Activated CD4-positive, alpha-beta memory T cell treated with anti-CD3 and anti-CD28 coated beads for 36 hours (primary cell): ENCODE measurements at places on chromosomes 11 and 22.

- DNase-seq = no peak
Observed at GRCh38 chr11:112630496-112630895, 330.7 kb upstream of the NCAM1 start.

- peak; percentile 64 for DNase-seq
Observed at GRCh38 chr11:4181782-4182721, 87.5 kb downstream of the RRM1 start.

GRCh38 chr22:19746726-19747125 lies 13.9 kb upstream of the TBX1 start:
- no peak for DNase-seq

DNA sequence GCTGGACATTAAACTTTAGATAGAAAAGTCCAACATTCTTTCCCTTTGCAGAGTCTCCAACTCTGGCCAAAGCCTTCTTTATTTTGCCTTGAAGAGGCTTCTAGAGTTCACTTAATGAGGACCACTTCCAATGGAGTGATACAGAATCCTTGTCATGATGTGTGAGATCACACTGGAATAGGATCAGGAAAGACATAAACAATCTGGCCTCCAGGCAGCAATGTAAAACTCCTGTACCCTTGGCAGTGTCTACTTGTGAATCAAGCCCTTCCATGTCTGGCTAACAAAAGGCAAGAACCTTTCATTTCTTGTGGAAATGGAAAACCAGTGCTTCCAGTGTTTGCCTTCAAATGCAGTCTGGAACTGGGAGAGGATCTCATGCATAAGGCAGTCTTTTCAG lies 56.5 kb upstream of the FIBIN start:
- no peak for DNase-seq

- peak; percentile 68 for DNase-seq
Observed at GRCh38 chr11:6402061-6402470, 11.8 kb downstream of the SMPD1 start.

DNA sequence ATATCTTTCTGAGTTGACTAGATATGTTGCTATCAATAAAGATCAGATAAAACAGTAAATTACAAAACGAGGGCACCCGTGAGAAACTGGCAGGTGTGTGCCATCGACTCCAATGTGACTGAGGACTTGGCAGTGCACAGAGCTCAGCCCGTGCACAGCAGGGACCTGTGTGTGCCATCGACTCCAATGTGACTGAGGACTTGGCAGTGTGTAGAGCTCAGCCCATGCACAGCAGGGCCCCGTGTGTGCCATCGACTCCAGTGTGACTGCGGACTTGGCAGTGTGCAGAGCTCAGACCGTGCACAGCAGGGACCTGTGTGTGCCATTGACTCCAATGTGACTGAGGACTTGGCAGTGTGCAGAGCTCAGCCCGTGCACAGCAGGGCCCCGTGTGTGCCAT lies 347.2 kb upstream of the B3GAT1 start:
- DNase-seq = no peak

GRCh38 chr11:119785131-119785530 lies 56.1 kb upstream of the NECTIN1 start:
- no peak for DNase-seq

GRCh38 chr11:63920126-63920938 lies 3.4 kb upstream of the RCOR2 start:
- DNase-seq = no peak

DNA sequence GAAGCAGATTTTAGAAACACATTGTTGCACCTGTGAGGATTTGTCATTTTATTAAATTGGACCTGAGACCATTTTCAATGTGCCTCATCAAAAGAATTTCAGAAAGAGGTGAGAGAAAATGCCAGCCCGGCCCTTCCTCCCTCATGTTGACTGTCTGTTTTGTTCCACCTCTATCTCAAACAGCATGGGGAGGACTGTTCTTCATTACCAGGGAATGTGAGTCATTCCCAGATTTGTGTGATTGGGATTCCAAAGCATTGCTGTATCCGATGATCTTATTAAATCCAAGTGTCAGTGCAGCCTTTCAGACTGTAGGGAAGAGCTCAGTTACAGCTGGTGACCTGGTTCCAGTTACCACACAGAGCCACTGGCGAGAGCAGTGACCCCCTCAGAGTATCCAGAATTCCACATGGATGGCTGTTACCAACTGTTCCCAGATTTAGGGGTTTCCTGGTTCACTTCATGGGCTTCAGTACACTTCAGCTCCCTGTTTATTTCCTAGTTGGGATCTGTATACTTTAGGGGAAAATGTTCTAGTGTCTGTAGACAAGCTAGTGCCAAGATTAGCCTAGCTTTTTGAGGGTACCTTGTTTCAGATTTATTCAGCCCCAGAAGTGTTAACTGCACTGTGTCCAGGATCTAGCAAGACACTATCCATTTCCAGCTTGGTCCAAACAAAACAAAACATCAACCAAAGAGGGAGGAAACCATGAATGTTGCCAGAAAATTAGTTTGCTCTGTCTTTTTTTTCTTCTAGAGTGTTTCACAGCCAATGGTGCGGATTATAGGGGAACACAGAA lies 20.9 kb downstream of the KREMEN1 start:
- DNase-seq = no peak

DNA sequence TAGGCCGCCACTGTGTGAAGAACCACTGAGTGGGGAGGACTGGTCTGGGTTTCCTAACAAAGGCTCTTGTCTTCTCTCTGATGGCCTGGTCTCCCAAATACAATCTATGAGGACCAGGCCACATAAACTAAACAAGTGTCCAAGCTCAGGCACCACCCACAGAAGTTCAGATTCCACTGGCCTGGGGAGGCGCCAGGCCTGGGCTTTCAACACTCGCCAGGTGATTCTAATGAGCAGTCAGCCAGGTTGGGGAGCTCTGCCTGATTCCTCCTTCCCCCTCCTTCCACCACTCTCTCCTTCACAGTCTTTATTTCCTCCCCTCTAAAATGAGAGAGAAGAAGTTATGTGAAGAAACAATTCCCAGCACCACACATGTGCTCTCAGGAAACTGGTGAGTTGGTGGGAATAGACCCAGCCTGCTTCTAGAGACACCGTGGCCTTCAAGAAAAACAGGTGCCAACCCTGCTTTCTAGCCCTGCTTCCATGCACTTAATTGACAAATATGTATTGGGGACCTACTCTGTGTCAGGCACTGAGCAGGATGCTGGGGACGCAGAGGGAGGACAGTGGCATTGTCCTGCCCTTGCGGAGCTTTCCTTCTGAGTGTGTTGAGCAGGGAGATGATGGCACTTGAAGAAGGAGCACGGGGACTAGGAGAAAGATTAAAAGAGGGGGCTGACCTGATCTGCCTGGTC lies 242.5 kb downstream of the TENM4 start:
- DNase-seq = no peak

- DNase-seq = no peak
Observed at GRCh38 chr11:58506935-58507334, 970 bp downstream of the OR5B21 start.

DNA sequence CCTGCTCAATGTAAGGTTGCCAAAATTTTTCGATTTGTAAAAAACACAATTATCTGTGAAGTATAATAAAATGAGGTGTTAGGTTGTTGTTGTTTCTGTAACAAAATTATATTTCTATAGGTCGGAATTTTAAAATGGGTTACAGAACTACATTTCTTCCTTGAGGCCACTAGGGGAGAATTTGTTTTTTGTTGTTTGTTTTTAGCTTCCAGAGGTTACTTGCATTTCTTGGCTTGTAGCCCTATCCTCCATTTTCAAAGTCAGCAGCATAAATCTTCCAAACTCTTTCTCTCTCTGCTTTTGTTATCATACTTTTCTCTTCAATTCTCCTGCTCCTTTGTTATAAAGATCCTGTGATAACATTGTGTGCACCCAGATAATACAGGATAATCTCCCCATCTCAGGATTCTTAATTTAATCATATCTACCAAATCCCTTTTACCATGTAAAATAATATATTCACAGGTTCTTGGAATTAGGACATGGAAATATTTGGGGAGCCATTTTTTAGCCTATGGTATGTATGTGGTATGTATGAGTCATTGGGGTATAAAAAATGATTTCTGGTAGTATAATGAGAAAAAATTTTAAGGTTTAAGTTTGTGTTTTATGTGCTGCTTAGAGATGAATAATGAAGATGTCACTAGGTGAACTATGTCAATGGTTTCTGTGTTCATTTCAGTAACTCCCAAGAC lies 9.4 kb upstream of the PATL1 start:
- DNase-seq = no peak

GRCh38 chr11:19328586-19329311 lies 88.0 kb upstream of the E2F8 start:
- no peak for DNase-seq

- DNase-seq = no peak
Observed at GRCh38 chr11:13280092-13280722, 2.6 kb downstream of the BMAL1 start.

DNA sequence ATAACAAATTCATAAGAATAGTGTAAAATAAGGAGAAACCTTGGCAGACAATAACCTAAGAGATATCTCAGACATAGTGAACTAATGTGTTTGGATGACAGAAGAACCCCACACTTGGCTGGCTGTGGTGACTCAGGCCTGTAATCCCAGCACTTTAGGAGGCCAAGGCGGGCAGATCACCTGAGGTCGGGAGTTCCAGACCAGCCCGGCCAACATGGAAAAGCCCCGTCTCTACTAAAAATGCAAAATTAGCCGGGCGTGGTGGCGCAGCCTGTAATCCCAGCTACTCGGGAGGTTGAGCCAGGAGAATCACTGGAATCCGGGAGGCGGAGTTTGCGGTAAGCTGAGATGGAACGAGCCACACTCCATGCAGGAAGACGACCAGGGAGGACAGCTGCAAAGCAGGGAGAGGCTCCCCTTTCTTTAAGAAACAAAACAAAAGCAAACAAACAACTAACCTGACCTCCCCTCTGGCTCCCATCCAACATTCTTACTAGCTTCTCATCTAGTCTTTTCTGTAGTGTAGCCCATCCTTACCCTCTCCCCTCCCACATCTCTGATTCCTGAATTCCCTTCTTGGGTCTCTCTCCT lies 84.2 kb downstream of the ZNF280B start:
- DNase-seq = no peak

- no peak for DNase-seq
Observed at GRCh38 chr11:637593-638521, 788 bp downstream of the DRD4 start.

DNA sequence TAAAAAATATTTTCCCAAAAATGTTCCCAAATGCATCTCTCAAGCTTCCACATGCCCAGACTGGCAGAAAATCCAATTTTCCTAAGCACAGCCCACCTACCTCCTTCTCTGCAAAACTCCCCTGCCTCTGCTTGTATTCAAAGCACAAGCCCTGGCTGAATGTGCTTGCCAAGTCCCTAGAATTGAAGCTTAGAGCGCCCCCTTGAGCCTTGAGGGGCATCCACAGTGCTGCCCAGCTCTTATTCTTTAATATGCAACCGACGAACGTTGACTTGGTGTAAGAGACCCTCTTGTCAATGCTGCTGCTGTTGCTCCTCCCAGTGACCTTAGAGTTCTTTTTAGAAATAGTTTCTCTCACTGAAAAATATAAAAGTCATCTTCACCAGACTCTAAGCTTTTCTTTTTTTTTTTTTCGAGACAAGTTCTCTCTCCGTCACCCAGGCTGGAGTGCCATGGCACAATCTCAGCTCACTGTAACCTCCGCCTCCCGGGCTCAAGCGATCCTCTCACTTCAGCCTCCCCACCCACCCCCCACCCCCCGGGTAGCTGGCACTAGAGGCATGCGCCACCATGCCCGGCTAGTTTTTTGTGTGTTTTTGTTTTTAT lies 63.5 kb upstream of the CAPRIN1 start:
- peak; percentile 73 for DNase-seq

DNA sequence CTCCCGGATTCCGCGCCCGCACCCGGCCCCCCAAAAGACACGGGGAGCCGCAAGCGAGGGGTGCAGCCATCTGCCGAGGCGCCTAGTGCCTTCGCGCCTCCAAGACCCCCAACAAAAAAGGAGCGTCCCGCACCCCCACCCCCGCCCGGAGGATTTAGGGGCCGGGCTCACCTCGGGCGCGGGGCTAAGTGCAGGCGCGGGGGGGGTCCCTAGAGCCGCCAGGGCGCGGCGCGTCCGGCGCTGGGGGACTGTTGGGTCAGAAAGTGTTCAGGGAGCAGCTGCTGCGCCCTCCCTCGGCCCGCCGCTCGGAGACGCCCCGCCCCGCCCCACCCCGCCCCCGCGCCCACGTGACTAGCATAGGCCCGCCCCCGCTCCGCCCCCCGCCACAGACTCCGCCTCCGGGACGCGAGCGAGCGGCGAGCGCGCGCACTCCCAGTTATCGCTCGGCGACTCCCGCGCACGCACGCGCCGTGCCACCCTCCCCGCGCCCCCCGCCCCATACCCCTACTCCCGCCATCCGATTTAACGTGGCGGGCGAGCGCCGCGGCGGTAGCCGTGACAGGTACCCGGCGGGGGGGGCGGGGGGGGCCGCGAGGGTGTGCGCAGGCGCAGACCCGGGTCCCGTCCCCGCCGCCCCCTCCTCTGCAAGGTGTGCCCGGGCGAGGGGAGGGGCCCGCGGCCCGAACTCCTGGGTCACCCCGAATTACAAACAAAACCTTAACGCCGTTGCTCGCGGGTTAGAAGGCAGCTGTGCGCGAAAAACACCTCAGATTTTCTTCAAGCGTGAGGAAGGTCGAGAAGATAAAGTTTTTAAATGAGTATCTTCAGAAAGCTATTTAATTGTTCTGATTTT lies 56.2 kb downstream of the KCNJ4 start:
- DNase-seq = peak; percentile 85

DNA sequence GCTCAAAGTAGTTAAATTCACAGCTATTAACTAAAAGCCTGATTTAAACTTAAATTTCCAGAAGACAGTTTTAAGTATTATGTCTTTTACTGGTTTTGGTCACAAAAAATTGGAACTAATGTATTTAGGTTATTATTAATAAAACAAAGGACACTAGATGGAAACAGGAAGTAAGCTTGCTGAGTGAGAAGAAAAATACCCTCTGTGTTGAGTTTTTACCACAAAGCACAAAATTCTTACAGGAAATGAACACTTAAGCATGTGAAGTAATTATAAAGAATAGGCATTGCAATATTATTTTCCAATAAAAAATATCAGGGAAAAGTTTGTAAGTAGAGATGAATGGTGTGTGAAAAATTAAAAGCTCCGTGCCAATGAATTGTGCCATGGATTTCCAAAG lies 46.3 kb downstream of the PIK3C2A start:
- no peak for DNase-seq

- DNase-seq = no peak
Observed at GRCh38 chr11:116548256-116548655, 224.5 kb downstream of the BUD13 start.
